ENCODE measurements at places on chromosomes 4 and X.
A peak's percentile ranks its signal among the peaks of the same experiment; 100 is the strongest.

- DNase-seq, result no peak
These were observed 148.6 kb downstream of the STK32B start for GRCh38 chr4:5199912-5200311.

GRCh38 chrX:135454816-135455215 is 33.1 kb downstream of the SMIM10L2A start:
- no peak for DNase-seq

- no peak for DNase-seq
These were observed 60.7 kb upstream of the ABCG2 start for GRCh38 chr4:88219099-88219498.

- no peak for DNase-seq
These were observed 520.2 kb downstream of the RAB28 start for GRCh38 chr4:12963912-12964311.

DNA sequence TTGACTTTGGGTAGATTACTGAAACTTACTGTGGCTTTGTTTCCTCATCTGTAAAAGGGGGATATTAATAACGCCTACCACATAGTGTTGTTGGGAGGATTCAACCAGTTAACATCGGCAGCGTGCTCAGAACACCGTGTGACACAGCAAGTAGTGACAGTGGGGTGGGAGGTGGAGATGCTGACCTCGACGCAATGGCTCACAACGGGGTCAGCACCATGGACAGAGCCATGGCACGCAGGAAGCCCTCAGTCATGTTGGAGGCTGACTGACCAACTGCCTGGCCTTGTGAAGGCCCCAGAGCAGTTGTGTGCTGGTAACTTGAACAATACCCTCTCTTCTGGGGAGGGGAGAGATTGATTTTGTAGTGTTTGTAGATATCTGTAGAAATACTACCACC is 93.2 kb downstream of the WFS1 start:
- DNase-seq, result peak; percentile 42

GRCh38 chrX:7027071-7027470 is 120.4 kb upstream of the STS start:
- no peak for DNase-seq

- DNase-seq, result no peak
These were observed 91.2 kb upstream of the SORBS2 start for GRCh38 chr4:185903205-185903604.

DNA sequence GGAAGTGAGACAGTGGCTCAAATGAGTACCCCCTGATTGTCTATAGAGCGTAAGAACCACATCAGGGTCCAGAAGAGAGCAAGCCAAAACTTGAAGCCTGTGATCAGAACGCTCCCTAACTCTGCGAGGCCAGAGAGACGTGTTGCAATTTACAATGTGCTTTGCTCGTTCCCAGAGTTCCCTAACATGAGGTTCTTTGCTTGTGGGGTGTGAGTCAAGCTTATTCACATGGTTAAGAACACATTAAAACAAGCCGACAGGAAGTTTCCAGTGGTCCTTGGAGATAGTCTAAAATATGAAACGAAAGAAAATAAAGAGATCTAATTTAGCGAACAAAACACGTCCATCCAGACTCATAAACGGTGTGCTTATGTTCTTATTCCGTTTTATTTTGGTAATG is 702.3 kb downstream of the TRIML1 start:
- no peak for DNase-seq

- DNase-seq, result no peak
These were observed 1053.0 kb upstream of the IGFBP7 start for GRCh38 chr4:58163156-58163555.

- DNase-seq, result no peak
These were observed 22.9 kb upstream of the ANK2 start for GRCh38 chr4:113026556-113026955.

- DNase-seq, result no peak
These were observed 22.8 kb downstream of the NDST4 start for GRCh38 chr4:115090483-115091075.

All from activated CD4-positive, alpha-beta T cell treated with anti-CD3 and anti-CD28 coated beads for 48 hours (primary cell).